Activated CD4-positive, alpha-beta T cell treated with anti-CD3 and anti-CD28 coated beads, Interleukin-2, amount 10 ng/mL, durations not matched to agents 7 days and 5 days (primary cell): ENCODE measurements at places on chromosomes 13 and 19. TPM values are rescaled to one million over a fixed set of nuclear protein-coding genes. Genes with fewer than 3 reads are reported as not detected.

The CGB5 gene
- total RNA-seq: not detected

- DNase-seq: no peak
Measured at GRCh38 chr19:45590300-45591003, 5.8 kb upstream of the OPA3 start.

The TRAPPC2B gene
- total RNA-seq: 10.3 TPM

- no peak for DNase-seq
Measured at GRCh38 chr19:14559916-14560775, 11.7 kb downstream of the NDUFB7 start.

GRCh38 chr19:14337510-14337909, 43.7 kb upstream of the ADGRE5 start:
- peak; percentile 40 for DNase-seq
